ENCODE measurements at places on chromosomes 7 and 10.
A peak's percentile ranks its signal among the peaks of the same experiment; 100 is the strongest.

DNA sequence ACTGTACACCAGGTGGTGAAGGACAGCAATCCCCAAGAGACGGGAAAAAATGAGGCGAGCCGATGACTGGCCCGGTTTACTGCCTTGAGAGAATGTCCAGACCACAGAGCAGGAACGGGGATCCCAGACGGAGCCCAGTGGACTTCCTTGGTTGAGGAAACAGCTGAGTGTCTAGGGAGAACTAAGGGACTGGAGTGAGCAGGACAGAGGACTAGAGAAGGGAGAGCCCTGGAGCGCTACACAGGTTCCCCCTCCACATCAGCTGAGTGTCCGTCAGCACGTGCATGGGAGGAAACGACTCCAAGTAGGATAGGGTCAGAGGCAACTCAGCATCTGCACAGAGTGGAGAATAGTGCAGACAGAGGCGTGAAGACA, 7.1 kb upstream of the WDR86 start:
- DNase-seq, result no peak

- no peak for DNase-seq
Observed at GRCh38 chr10:130493446-130494145, 357.4 kb downstream of the GLRX3 start.

- DNase-seq, result no peak
Observed at GRCh38 chr7:45185028-45185863, 27.7 kb downstream of the RAMP3 start.

DNA sequence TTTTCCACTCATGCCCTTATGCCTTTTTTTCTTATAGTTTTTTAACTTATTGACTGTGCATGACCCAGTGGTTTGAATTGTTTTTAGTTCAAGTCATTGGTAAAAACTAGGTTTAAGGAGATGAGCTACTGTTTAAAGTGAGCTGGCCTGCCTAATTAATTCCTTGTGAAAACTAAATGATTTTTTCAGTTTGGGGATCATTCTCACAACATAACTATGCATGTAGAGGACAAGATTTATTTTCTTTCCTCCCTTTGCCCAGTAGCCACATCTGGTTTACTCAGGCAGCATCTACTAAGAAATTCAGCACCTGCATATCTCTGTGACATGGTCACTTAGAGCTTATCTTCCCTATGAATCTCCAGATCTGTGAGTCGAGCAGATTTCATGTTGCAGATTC, 1.7 kb downstream of the ADO start:
- no peak for DNase-seq

GRCh38 chr7:85041605-85042216, 145.1 kb downstream of the SEMA3D start:
- DNase-seq, result no peak

- no peak for DNase-seq
Observed at GRCh38 chr7:134789967-134790685, 10.7 kb downstream of the CALD1 start.

GRCh38 chr7:1920266-1920681, 250.2 kb downstream of the ELFN1 start:
- peak; percentile 35 for DNase-seq
